ENCODE measurements at places on chromosomes 7 and 10.

GRCh38 chr7:139727151-139727705, 50.6 kb downstream of the HIPK2 start:
- no peak for DNase-seq

GRCh38 chr7:17236603-17237002, 61.8 kb upstream of the AHR start:
- peak; percentile 58 for DNase-seq

- DNase-seq, result no peak
Measured at GRCh38 chr7:24835643-24836042, 78.4 kb upstream of the GSDME start.

DNA sequence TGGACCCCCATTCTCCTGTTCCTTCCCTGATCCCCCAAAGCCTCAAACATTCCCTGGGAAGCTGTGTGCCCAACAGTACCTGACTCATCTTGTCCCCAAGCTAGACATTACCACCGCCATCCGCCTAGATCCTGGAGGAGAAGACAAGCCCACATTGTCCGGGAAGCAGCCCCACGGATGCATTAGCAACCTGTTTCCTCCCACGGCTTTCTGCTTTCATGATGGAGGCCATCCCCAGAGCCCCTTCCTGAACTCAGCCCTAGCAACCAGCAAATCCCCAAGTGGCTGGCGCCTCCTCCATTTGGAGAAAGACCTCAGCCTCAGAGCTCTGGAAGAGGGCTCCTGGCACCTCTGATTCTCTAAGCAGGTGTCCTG, 2.3 kb upstream of the SLC29A3 start:
- DNase-seq, result no peak
